Globus pallidus (tissue), 1 donor: ENCODE measurements at places on chromosomes 3 and 15.

GRCh38 chr3:141000027-141000663 lies 51.0 kb upstream of the SPSB4 start:
- peak; percentile 53 for DNase-seq

DNA sequence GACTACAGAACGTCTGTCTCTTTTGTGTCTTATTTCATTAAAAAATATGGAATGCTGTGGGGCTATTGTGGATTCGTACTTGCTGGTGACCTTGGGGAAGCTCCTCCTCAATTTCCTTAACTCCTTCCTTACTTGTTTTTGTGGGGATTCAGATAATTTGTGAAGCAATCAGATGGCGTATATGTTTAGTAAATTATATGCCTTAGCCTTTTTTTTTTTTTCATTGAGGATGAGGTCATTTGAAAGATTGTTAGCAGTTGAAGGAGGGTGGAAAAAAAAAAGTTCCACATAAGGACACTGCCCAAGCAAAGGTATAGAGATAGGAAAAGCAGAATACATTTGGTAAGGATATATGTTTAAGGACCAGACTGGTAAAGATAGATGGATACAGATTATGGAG lies 3.3 kb downstream of the RNF13 start:
- no peak for DNase-seq

DNA sequence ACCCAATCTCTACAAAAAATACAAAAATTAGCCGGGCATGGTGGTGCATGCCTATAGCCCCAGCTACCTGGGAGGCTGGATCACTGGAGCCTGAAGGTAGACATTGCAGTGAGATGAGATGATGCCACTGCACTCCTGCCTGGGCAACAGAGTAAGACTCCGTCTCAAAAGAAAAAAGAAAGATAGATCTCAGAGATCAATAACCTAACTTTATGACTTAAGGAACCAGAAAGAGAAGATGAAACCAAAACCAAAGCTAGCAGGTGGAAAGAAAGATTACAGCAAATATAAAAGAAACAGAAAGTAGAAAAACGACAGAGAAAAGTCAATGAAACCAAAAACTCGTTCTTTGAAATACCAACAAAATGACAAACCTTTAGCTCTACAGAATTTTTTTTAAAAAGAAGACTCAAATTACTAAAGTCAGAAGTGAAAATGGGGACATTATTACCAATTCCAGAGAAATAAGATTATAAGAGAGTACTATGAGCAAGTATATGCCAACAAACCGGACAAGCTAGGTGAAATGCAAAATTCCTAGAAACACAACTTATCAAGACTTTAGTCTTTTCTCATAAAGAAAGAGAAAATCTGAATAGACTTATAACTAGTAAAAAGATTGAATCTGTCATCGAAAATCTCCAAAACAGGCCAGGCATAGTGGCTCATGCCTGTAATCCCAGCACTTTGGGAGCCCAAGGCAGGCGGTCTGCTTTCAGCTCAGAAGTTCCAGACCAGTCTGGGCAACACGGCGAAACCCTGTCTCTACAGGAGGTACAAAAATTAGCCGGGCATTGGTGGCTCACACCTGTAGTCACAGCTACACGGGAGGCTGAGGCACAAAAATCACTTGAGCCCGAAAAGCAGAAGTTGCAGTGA lies 35.0 kb downstream of the ACAP2 start:
- no peak for DNase-seq

DNA sequence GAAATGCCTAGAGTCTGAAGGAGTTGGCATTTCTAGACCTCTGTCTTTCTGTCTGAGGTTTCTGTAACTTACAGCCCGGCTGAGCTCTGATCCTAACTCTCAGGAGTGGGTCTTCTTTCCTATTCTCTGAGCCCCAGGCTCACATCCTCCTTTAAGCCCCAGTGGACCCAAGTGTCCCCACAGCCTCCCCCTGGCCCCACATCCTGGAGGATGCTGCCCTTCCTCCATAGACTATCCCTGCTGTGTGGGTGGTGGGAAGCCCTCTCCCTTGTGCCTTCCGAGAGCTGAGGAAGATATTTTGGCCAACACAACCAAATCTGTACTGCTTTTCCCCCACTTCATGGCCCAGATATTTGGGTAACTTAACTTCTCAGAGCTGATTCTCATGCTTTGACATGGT lies 151.3 kb downstream of the LRTM1 start:
- DNase-seq: no peak

DNA sequence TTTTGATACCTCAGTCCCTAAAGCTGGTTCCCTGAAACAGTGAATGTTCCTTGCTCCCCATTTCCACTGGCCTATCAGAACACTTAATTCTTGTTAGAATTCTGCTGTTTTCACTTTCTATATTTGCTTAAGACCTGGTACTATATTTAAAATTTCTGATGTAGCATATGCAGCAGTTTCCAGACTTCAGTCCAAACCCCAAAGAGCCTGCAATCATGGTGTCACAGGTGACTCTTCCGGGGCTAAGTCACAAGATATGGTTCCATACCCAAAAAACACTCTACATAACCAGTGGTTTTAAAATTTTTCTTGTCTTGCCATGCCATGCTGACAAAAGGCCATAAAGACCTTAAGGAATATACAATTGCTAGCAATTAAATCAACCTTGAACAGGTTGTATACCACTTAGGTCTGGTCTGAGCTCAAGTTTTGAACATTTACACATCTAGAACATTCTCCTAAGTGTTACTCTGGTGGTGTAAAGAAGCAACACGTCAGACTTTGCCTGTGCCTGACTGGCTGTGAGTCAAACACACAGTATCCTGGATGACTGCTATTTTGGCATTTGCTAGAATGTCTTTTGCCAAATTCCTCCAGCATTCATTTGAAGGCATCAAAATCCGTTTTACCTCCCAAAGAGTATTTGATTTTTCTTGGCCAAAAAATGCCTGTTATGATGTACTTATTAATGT lies 160.0 kb downstream of the FRMD5 start:
- DNase-seq: no peak

- no peak for DNase-seq
Measured at GRCh38 chr15:63811942-63812550, 21.7 kb downstream of the HERC1 start.
